ENCODE measurements at places on chromosomes 16 and 17.

DNA sequence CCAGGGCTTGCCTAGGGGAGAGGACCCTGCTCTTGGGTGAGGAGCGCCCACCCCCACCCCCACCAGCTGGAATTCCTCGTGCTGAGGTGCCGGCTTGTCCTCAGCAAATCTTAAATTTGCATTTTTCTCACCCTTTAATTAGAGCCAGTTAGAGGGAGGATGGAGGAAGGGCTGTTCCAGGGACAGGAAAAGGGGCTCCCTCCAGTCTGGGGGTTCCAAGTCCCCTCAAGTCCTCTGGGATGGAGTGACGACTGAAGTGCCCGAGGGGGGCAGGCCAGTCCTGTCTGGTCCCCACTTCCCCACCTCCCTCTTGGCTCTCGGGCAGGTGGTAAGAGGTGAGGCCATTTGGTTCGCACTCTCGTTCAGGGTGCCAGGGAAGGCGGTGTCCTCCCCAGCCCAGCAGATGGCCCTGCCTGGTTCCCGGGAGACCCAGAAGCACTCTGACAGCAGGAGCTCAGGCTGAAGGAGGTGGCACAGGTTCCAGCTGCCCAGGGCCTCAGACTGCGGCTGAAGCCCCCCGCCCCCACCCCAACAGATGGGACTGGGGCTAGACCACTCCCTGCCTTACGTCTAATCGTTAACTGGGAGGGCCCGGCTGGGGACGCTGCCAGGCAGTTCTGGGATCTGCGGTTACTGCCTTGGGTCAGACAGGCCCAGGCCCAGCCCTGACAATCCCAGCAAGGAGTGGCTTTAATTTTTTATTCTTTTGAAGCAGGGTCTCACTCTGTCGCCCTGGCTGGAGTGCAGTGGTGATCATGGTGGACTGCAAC, 2.2 kb downstream of the RAB26 start:
- DNase-seq = no peak

GRCh38 chr17:61926826-61927207, 965 bp downstream of the INTS2 start:
- DNase-seq = no peak

DNA sequence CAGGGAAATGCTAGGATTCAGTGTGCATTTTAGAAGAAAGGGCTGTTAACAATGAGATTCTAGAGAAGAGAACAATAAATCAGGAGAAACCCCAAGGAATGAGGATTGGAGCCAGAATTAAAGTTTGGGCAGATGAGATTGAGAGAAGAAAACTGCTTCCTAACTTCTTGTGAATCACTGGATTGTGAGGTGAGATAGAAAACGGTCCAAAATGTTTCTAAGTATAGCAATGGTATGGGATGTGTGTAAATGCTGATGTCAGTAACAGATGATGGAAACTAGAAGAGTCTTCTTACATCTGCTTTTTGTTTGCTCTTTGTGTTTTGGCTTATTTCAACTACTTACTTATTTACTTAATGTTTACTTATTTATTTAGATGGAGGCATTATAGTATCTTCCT, 123.0 kb downstream of the KCNJ2 start:
- no peak for DNase-seq

- no peak for DNase-seq
Observed at GRCh38 chr17:10178506-10178991, 19.9 kb downstream of the GAS7 start.

DNA sequence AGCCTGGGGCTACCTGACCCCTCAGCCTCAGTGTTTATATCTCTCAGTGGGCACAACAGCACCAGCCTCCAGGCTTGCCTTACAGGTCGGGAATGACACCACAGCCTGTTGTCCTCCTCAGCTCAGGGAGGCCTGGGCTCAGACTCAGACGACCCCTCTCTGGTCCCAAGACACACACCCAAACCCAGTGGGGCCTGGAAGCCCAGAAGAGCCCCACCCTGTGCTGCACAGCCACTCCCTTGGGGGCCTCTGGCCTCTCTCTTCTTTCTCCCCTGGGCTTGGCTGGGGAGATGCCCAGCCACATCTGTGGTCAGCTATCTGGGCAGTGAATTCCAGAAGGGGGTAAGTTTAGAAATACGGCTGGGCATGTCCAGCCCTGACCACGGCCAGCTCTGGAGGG, 2.4 kb downstream of the NATD1 start:
- DNase-seq = no peak

DNA sequence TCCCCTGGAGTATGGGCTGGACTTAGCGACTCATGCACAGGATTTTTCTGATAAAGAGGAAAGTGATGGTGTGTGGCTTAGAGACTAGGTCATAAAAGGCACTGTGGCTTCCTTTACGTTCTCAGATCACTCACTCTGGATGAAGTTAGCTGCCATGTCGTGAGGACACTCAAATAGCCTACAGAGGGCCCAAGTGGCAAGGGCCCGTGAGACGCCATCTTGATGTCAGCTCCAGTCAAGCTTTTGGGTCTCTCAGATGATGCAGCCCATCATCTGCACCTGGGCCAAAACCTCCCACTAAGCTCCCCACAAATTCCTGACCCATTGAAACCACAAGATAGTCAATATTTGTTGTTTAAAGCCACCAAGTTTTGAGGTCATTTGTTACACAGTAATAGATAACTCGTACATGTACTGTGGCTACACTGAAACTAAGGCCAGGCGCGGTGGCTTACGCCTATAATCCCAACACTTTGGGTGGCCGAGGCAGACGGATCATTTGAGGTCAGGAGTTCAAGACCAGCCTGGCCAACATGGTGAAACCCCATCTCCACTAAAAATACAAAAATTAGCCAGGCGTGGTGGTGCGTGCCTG, 14.7 kb downstream of the ST6GALNAC2 start:
- no peak for DNase-seq
